ENCODE measurements at places on chromosomes 6 and 20. TPM values are rescaled to one million over a fixed set of nuclear protein-coding genes. Genes with fewer than 3 reads are reported as not detected.

Gene PGC
- not detected for total RNA-seq

Gene KIFC1
- total RNA-seq, result 58.0 TPM

Gene ISM1
- 2.6 TPM for total RNA-seq

Gene BFSP1
- total RNA-seq, result 1.4 TPM

Gene PRDM13
- not detected for total RNA-seq

Gene NR2E1
- not detected for total RNA-seq

Gene NOTCH4
- total RNA-seq, result 0.31 TPM

Gene PKHD1
- total RNA-seq, result not detected

Gene TAP2
- total RNA-seq, result 67.4 TPM

Gene TSPO2
- not detected for total RNA-seq

Gene TRAPPC3L
- 0.07 TPM for total RNA-seq

Measured in foreskin keratinocyte (primary cell).